ENCODE measurements at places on chromosomes 1 and 21.

DNA sequence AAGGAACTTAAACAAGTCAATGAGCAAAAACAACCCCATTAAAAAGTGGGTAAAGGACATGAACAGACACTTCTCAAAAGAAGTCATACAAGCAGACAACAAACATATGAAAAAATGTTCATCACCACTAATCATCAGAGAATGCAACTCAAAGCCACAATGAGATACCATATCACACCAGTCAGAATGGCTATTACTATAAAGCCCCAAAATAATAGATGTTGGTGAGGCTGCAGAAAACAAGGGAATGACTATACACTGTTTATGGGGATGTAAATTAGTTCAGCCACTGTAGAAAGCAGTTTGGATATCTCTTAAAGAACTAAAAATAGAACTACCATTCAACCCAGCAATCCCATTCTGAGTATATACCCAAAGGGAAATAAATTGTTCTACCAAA is 51.2 kb downstream of the MRPL39 start:
- DNase-seq: no peak

DNA sequence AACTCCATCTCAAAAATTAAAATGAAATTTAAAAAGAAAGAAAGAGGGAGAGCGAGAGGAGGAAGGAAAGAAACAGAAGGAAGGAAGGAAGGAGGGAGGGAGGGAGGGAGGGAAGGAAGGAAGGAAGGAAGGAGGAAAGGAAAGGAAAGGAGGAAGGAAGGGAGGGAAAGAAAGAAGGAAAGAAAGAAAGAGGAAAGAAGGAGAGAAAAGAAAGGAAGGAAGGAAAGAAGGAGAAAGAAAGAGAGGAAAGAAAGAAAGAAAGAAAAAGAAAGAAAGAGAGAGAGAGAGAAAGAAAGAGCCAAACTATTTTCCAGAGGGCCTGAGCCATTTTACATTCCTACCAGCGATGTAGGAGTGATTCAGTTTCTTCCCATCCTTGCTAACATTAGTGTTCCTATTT is 364.0 kb downstream of the RGS7 start:
- no peak for DNase-seq

DNA sequence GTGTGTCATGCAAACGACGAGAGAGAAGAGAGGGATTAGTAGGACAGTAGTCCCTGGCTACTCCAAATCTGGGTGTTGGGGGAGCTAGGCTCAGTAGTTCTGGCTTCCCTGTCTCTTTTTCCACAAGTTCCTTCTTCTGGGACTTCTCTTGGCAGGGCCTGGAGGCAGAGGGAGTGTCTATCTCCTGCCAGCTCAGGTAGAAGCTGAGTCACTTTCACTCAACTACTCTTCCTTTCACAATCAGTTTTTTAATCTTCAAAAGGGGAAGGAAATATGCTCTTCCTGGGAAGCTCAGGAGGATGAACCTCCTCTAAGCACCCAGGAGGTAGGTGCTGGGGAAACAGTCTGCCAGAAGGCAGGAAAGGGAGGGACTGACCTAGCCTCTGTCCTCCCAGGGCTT is 35.2 kb upstream of the MAGOH start:
- no peak for DNase-seq

- DNase-seq: no peak
Observed at GRCh38 chr1:65491472-65491871, 71.0 kb downstream of the LEPR start.

GRCh38 chr1:93584261-93585003 is 97.2 kb downstream of the BCAR3 start:
- no peak for DNase-seq

DNA sequence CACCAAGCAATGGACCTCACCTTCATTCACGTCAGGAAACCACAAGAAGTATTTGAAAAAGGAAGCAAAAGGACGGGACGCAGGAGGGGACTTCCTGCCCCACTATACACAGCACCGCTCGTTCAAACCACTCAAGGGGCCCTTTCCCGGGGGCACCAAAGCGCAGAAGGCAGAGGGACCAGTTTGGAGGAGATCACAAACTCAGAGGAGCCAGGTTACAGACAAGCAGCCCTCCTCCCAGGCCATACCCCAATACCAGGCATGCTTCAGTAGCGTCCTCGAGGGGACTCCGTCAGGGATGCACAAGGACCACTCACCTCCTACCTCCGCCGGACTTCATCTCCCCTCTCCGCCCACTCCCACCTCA is 685 bp downstream of the CRTC2 start:
- no peak for DNase-seq

DNA sequence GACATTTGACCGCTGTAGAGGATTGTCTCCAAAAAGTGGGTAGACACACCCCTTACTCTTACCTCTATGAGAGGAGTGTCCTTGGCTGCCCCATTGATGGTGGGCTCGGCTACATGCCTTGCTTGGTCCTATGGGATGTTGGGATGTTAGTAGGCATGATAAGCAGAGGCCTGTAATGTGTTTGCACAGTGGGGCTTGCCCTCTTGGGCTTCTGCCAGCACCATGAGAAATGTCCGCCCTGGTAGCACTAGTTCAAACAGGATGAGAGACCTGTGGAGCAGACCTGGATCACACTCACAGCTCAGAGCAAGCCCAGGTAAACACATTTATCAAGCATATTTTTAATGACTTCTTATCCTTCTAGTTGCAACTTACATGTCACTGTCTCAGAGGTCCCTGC is 54.2 kb downstream of the SH3GLB1 start:
- no peak for DNase-seq

- DNase-seq: no peak
Observed at GRCh38 chr1:2602311-2602835, 15.8 kb downstream of the PRXL2B start.

GRCh38 chr1:87652176-87652575 is 323.5 kb downstream of the LMO4 start:
- DNase-seq: no peak

GRCh38 chr1:5287178-5288150 is 633.1 kb downstream of the AJAP1 start:
- DNase-seq: no peak

DNA sequence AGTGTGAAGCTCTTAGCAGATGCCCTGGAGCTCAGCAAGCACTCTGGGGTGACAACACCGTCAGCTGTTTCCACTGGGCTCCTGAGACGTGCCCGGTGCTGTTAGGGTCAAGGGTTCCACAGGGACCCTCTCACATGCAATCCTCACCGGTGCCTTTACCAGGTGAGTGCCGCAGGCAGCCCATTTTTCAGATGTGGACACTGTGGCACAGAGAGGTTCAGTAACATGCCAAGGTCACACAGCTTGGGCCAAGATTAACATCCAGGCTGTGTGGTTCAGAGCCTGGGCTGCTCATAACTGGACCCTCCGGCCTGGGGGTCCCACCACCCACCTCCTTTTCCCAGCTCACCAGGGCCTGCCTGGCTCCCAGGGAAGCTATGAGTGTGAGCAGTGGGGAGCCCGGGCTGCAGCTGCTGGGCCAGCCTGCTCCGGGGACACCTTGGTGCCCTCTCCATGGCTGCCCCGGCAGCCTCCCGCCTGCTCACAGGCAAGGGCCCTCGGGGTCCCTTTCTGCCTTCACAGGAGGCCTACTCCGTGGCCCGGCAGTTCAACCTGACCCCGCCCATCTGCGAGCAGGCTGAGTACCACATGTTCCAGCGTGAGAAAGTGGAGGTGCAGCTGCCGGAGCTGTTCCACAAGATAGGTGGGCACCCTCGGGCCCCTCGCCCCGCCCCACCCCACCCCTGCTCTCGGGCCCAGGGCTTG is 49.3 kb downstream of the KCNAB2 start:
- DNase-seq: no peak

DNA sequence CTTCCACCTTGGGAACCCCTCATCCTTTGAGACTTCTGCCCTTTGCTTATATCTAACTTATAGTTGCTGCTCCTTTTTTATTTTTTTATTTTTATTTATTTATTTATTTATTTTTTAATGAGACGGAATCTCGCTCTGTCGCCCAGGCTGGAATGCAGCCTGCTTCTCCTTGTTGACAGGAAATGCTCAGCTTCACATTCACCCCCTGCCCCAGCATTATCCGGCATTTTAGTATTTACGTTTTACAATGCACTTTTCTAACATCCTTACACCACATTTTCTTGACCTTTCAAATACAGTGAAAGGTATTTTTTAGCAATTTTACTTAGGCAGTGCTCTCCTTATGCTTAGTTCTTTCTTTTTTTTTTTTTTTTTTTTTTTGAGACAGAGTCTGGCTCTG is 14.9 kb downstream of the CXADR start:
- no peak for DNase-seq

GRCh38 chr1:160406131-160406968 is 6.0 kb downstream of the VANGL2 start:
- peak; percentile 32 for DNase-seq

GRCh38 chr1:6184083-6184783 is 4.1 kb upstream of the CHD5 start:
- DNase-seq: no peak

GRCh38 chr21:41762753-41763152 is 4.1 kb downstream of the RIPK4 start:
- DNase-seq: no peak

DNA sequence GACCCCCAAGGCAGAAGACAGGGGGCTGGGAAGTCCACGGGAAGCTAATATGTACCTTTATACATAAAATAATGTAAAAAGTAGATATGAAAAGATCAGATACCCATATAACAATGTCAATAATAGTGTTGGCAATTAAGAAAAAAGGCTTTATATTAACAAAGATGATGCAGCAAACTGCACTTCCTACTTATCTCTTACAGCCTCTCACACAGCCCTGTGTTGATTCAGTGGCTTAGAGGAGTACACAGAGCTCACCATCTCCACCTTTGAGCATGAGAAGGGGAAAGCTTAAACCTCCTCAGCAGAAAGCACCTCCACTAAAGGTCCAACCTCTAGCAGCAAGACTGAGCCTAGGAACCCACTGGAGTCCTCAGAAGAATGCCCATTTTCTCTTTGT is 7.2 kb upstream of the VSIG8 start:
- DNase-seq: no peak

- no peak for DNase-seq
Observed at GRCh38 chr1:51901151-51901550, 22.6 kb upstream of the NRDC start.

GRCh38 chr1:44609412-44609767 is 64.9 kb downstream of the TMEM53 start:
- peak; percentile 64 for DNase-seq

GRCh38 chr1:40257688-40258444 is at the start of gene ZMPSTE24:
Gene ZMPSTE24, plus strand, starts transcription at chr1:40258236. Its CDS starts 36 bp downstream, at chr1:40258272.
- peak; percentile 97 for DNase-seq

- peak; percentile 73 for DNase-seq
Observed at GRCh38 chr1:36516372-36517010, 33.8 kb upstream of the CSF3R start.

GRCh38 chr1:222167111-222167510 is 380.8 kb downstream of the HHIPL2 start:
- DNase-seq: no peak

GRCh38 chr1:219669042-219669441 is 56.1 kb upstream of the ZC3H11B start:
- no peak for DNase-seq

DNA sequence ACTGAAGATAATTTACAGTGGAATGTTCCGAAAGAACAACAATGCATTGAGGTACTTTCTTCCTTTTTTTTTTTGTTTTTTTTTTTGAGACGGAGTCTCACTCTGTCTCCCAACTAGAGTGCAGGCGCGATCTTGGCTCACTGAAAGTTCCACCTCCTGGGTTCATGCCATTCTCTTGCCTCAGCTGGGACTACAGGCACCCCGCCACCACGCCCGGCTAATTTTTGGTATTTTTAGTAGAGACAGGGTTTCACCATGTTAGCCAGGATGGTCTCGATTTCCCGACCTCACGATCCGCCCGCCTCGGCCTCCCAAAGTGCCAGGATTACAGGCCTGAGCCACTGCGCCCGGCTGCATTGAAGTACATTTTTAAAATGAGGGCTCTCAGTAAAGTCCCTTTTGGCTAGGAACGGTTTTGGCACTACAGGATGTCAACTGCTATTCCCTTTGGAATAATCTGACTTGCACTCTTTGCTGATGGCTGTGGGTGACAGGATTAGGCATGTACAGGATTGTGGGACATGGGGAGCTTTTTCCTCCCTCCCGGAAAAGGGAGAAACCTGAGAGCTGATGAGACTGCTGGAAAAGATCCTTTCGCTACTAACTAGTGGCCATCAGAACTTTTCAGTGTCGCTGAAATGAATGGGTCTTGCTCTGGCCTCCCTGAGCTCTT is 56.9 kb upstream of the EDEM3 start:
- no peak for DNase-seq

DNA sequence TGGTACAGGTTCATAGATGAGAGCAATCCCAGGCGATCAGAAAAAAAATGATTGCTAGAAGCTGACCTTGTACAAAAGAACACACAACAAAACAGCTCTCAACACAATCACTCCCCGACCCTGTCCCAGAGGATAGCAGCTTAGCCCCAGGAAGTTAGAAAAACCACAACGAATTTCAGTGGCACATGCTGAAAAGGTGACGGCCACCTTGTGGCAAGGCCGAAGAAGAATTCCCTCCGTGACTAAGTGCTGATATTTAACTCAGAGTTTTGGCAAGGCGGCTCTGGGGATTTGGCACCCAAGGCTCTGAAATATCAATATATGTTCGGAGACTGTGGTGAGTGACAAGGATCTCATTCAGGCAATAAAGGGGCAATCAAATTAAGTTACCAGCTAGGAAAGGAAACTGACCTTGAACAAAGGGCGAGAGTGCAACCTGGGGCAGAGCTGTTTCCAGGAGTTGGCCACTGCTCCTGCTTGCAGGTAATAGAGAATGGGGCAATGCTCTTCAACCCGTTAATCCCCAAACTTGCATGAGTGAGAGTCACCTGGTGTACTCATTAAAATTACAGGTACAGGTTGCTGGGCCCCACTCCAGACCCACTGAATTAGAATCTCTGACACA is 96.2 kb downstream of the BEND5 start:
- no peak for DNase-seq

DNA sequence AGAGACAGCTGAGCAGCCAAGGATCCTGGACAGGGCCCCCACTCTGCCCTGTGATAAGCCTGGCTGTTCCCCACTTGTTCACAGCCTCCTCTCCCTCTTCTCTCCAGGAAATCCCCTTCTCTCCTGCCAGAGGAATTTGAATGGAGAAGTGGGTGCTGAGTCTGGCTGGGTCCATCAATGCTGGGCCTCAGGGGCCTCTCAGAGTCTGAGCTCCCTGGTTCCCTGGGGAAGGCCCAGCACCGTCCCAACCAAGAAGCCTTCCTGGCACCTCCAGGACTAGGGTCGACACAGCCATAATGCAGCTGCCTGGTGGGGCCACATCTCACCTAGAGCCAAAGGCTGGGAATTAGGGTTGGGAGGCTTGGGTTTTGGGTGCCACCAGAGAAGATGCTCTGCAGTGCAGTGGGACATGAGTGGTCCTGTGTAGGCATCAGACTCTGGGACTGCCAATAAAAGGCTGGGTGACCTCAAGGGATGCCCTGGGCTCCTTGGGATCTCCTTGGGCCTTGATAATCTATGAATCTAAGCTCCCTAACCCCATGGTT is 2.5 kb downstream of the MYBPH start:
- DNase-seq: no peak

DNA sequence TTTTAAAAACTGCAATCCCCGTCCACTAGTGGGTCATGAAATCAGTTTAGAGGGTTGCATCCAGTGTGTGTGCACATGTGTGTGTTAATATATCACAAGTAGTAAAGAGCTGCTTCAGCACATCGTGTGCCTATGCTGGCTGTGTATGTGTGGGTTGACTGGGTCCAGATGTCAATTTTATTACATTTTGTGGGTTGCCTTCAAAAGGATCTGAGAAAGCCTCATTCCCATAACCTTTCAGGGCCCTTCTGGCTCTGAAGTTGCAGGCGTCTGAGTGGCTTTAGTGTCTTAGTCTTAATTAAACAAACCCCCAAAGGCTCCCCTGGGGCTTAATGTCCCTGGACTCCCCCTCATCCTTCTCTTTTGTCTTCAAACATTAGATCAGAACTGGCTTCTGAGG is 19.8 kb downstream of the PLA2G2D start:
- no peak for DNase-seq
